CD8-positive, alpha-beta memory T cell (primary cell): ENCODE measurements at places on chromosomes 1 and 21. TPM values are rescaled to one million over a fixed set of nuclear protein-coding genes. Genes with fewer than 3 reads are reported as not detected.

DNA sequence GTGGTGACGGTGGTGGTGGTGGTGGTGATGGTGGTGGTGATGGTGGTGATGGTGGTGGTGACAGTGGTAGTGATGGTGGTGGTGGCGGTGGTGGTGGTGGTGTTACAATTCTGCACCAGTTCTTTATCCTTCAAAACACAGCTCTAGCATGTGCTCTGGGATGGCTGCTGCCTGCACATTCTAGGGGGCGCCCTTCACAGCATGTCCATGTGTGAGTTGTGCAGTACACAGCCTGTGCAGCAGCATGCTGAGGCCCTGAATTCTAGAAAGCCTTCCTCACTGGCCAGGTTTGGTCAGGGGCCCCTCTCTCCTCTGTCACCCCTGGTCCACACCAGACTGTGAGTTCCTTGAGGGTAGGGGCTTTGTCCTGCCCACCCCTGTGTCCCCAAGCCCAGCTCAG is 67.7 kb downstream of the MATN1 start:
- no peaks in the 10 kb centered on the region for H3K36me3 ChIP-seq
- no peaks in the 10 kb centered on the region for H3K27me3 ChIP-seq

Gene GPBP1L1
- total RNA-seq = 107 TPM

DNA sequence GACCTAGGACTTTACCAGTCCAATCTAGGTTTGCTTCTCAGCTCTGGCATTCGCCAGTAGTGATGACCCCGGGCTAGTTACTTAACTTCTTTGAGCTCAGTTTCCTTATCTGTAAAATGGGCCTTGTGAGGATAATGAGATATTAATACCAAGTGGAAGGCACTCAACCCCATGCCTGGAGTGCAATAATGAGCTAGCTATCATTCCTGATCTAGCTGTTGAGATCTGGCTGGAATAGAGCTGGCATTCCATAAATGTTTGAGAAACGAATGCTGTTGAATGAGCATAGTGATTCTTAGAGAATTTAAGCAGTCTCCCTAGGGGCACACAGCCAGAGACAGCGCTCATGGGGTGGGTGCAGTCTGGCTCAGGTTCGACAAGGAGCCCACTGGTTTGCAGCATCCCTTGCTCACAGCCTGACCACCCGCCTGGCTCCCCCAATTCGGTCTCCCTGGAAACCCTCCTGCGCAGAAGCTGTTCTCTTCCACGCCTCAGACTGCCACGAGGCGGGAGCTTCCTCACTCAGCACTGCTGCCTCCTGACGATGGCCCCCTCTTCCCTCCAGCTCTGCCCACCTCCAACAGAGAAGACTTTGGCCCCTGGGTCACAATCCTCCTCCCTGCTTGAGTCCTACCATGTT is 32.5 kb downstream of the DHCR24 start:
- H3K27ac ChIP-seq = no peak overlapping the region
- DNase-seq = no peak
- no peak overlapping the region for H3K4me3 ChIP-seq
- H3K36me3 ChIP-seq = peaks cover 9% of the 10 kb centered on the region
- H3K27me3 ChIP-seq = no peaks in the 10 kb centered on the region

DNA sequence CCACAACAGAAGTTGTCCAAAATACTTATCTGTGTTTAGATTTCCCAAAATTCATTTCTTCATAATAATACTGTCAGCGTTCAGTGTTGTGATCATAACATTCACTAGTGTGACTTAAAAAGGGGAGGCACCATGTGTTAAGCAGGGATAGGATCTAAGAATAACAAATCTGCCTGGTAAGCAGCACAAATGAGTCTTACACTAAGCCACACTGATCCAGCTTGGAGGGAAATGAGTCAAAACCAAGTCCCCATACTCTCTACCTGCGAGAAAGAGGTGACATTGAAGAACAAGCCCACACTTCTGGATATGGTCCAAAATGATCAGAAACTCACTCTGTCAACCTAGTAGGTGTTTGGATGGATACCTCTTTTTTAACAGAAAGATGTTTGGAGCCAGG is 145.5 kb downstream of the CRB1 start:
- no peaks in the 10 kb centered on the region for H3K4me1 ChIP-seq
- no peaks in the 10 kb centered on the region for H3K36me3 ChIP-seq
- DNase-seq = no peak
- H3K4me3 ChIP-seq = no peak overlapping the region

DNA sequence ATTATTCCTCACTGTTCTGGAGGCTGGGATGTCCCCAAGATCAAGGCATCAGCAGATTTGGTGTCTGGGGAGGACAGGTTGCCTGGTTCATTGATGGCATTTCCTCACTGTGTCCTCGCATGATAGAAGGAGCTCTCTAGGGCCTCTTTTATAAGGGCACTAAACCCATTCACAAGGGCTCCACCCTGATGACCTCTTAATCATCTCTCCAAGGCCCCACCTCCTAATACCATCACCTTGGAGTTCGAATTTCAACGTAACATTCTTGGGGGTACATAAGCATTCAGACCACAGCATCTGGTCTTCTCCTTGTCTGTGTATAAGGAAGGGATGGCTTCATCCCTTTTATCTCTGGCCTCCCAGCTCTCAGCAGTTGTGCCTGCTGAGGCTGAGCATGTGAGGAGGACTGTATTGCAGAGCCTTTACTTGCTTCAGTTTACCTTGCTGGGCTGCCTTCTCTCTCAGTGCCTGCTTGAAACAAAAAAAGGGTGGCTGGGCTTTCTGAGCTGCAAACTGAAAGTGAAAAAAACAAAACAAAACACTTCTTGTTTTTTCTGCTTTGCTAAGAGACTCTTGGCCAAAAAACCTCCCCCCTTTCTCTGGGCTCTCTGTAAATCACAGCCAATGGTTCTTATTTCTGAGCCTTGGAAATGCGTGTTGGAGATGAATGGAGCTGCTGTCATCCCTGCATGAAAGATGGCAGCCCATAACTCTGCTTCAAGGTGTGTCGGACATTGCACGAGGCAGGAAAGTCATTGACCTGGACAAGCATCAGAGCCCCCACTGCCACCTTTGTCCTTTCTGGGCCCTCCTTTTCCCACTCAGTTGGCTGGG is 75.8 kb downstream of the RHOU start:
- no peaks in the 10 kb centered on the region for H3K36me3 ChIP-seq
- no peak for DNase-seq
- H3K4me1 ChIP-seq = peaks cover 28% of the 10 kb centered on the region
- H3K4me3 ChIP-seq = no peak overlapping the region
- H3K27ac ChIP-seq = no peak overlapping the region
- H3K27me3 ChIP-seq = no peaks in the 10 kb centered on the region

GRCh38 chr1:75394386-75395139 is 216.4 kb downstream of the SLC44A5 start:
- H3K4me3 ChIP-seq = no peak overlapping the region
- no peak overlapping the region for H3K27ac ChIP-seq
- no peak for DNase-seq
- no peaks in the 10 kb centered on the region for H3K36me3 ChIP-seq
- no peaks in the 10 kb centered on the region for H3K27me3 ChIP-seq

Gene CFHR3
- total RNA-seq = not detected

- H3K36me3 ChIP-seq = no peaks in the 10 kb centered on the region
- H3K27me3 ChIP-seq = no peaks in the 10 kb centered on the region
- peak overlapping the region; percentile 76 for H3K27ac ChIP-seq
- no peak for DNase-seq
- H3K4me3 ChIP-seq = peak overlapping the region; percentile 54
Measured at GRCh38 chr1:245953876-245954660, 553.0 kb downstream of the SMYD3 start.

- H3K36me3 ChIP-seq = no peaks in the 10 kb centered on the region
- DNase-seq = peak; percentile 74
- H3K4me1 ChIP-seq = peaks cover 35% of the 10 kb centered on the region
- H3K27me3 ChIP-seq = no peaks in the 10 kb centered on the region
Measured at GRCh38 chr1:2555634-2556276, 416 bp upstream of the TNFRSF14 start.

Gene HSPA6
- 1.3 TPM for total RNA-seq

DNA sequence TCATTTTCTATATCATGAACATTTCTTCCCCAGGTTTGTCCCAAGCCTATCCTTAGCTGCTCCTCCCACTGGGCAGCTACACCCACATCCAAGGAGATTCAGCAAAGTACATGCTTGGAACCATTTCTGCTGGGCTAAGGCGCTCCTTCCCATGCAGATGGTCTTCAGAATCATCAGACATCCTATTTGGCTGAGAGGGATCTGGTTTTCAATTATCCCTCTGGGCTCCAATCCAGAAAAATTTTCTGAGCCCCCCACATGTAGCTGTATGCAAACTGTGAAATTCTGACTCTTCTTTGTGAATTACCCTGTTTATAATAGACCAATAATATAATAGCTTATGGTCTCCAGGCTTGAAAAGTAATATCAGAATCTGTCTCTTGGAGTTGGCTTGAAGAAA is 99.2 kb downstream of the LAMC2 start:
- H3K27me3 ChIP-seq = no peaks in the 10 kb centered on the region
- no peaks in the 10 kb centered on the region for H3K36me3 ChIP-seq
- H3K27ac ChIP-seq = no peak overlapping the region
- H3K4me3 ChIP-seq = no peak overlapping the region
- no peaks in the 10 kb centered on the region for H3K4me1 ChIP-seq

GRCh38 chr1:25654109-25654660 is 37.6 kb downstream of the MAN1C1 start:
- peaks cover 13% of the 10 kb centered on the region for H3K4me1 ChIP-seq
- H3K4me3 ChIP-seq = no peak overlapping the region
- no peaks in the 10 kb centered on the region for H3K36me3 ChIP-seq
- DNase-seq = no peak
